SK-N-SH (cell line): ENCODE measurements at places on chromosomes 4 and X. TPM values are rescaled to one million over a fixed set of nuclear protein-coding genes. Genes with fewer than 3 reads are reported as not detected.

- DNase-seq, result no peak
These were observed 204.6 kb downstream of the TENM3 start for GRCh38 chr4:182447767-182448280.

Gene ZNF711
- 3.8 and 5.2 TPM in 2 replicates for polyA plus RNA-seq

- DNase-seq, result no peak
These were observed 326.7 kb downstream of the GUCY2F start for GRCh38 chrX:109155161-109155560.

Gene PNMA6F
- polyA plus RNA-seq, result not detected in 2 replicates

- DNase-seq, result no peak
These were observed 310.0 kb downstream of the ARHGAP24 start for GRCh38 chr4:85784947-85785346.

DNA sequence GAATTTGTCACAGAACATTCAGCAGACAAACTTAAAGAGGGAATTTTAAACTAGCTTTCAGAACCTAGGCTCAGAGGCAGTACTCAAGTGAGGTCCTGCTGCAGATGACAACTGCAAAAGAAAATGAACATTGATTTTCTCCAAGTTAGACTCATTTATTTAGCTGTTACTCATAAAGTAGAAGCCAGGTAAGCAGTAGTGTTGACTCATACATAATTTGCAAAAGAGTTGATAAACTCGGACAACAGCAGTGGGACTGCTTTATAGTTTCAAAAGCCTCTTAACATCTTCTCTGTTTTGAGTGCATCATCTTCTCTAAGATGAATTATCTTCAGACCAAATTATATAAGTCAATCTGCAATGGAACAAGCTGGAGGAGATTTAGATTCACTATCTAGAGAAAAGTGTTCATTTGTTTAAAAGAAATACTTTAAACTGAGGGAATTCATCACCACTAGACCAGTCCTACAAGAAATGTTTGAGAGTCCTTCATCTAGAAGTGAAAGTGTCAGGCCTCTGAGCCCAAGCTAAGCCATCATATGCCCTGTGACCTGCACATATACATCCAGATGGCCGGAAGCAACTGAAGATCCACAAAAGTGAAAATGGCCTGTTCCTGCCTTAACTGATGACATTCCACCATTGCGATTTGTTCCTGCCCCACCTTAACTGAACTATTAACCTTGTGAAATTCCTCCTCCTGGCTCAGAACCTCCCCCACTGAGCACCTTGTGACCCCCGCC, 49.5 kb downstream of the COQ2 start:
- DNase-seq, result no peak

Gene TBC1D9
- polyA plus RNA-seq, result 13.5 and 16.1 TPM in 2 replicates

DNA sequence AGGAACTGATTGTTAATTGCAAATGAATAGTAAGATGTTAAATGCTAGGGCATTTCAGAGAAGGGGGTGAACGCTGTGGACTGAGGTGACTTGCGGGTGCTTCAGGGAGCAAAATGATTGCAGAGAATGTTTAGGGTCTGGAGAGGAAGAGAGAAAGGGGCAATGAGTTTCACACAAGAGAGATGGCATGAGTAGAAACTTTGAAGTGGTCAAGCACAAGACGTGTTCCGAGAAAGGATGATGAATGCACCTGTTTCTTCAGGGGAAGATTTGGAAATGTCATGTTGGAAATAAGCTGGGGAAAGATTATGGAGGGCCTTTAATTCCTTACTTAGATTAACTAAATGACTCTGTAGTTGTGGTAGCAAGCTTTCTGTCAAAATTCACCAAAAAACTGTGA, 43.4 kb downstream of the DTHD1 start:
- DNase-seq, result no peak

DNA sequence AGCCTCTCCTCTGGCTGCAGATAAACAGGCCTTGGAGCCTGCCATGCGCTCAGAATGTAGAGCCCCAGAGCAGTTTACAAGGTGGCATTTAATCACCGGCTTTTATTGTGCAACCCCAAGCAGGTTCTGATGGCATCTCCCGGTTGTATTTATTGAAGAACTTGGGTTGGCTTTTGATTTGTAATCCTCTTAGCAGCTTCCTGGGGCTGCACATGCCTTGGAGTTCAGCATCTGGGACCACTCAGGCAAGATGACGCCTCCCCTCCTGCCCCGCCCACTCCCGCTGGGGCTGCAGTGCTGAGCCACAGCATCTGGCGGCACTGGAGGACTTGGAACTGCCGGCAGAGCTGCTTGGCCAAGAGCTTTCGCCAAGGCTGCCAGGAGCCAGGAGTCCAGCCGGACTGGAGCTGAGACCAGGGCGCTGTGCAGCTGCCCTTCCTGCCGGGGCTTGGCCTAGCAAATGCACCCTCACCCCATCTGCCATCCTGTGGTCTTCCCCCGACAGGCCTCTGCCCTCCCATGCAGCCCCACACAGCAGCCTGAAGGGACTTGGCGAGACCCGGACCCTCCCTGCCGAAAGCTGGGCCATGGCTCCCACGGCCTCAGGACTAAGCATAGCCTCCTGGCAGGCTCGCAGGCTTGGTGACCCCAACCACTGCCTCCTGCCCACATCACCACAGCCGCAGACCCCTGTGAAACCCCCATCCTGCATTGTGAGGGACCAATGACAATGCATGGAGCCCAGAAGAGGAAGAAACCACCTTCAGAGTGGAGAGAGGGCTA, 5.4 kb downstream of the HTRA3 start:
- DNase-seq, result peak; percentile 95

GRCh38 chr4:80225595-80225994, 28.3 kb downstream of the PRDM8 start:
- no peak for DNase-seq

GRCh38 chr4:39472396-39472795, 13.5 kb downstream of the LIAS start:
- no peak for DNase-seq

Gene FGFR3
- polyA plus RNA-seq, result 0.62 and 1.1 TPM in 2 replicates

Gene REELD1
- not detected in 2 replicates for polyA plus RNA-seq

- peak; percentile 68 for DNase-seq
These were observed 717 bp downstream of the PPP3CA start for GRCh38 chr4:101346351-101347266.

Gene NHS
- 1.0 and 1.2 TPM in 2 replicates for polyA plus RNA-seq

Gene PLP1
- 0.49 and 0.90 TPM in 2 replicates for polyA plus RNA-seq

Gene ENPEP
- polyA plus RNA-seq, result 0.15 and 0.16 TPM in 2 replicates

DNA sequence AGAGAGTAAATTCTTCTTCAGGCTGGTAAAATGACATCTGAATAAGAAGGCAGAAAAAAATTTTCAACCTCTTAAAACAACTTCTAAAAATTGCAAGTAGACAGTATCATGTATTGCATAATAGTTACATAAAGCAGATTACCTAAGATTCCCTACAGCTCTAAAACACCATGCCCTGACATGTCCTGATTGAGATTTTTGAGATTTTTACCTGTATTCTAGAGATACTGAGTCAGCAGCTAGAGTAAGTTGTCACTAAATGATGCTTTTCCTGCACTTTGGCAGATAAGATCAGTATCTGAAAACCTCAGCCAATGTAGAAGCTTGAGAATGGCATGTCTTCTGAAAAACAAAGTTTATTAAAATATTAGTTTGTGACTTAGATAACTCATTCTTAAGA, 713.6 kb downstream of the CCSER1 start:
- DNase-seq, result no peak

DNA sequence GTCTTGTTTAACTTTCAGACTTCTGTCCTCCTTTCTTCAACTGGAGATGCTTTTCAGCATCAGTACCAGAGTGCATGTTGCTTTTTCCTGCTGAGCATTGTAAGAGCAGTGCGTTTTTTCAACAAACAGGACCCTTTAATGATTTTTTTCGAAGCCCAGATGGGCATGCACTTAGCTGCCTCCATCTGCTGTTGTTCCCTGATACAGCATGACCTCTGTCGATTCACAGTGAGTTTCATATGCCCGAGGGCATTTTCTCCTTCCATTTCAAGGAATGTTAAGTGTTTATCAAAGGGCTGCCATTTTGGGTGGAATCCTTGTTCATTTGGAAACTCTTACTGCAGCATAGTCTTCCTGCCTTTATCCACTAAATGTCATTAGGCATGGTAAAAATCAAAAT, 428.6 kb downstream of the DTHD1 start:
- no peak for DNase-seq

DNA sequence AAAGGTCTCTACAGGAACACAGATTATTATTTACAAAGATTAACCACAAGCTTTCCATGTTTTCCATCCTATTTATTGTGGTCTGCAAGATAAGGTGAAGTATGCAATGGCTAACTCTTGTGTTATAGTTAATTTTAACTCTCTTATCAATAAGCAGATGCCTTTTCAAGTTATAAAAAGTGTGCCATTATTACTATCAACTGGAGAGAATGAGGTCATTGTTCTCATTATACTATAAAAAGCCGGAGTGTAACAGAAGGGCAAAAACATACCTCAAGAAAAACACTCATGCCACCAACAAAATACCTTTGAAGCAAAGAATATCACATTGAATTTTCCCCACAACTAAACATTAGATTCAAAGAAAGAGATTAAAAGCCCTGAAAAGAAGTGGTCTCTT, 52.0 kb upstream of the SORBS2 start:
- DNase-seq, result no peak

DNA sequence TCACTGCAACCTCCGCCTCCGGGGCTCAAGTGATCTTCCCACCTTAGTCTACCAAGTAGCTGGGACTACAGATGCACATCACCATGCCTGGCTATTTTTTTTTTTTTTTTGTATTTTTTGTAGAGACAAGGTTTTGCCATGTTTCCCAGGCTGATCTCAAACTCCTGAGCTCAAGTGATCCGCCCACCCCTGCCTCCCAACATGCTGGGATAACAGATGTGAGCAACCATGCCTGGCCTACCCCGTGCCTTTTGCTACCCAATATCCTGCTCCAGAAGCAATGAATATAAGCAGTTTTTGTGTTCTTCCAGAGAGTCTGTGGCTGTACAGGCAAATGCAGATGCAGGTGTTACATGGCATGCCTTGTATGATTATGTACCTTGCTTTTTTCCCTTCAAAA, 50.5 kb downstream of the TBC1D14 start:
- no peak for DNase-seq

GRCh38 chrX:12548341-12548740, 242.9 kb upstream of the PRPS2 start:
- no peak for DNase-seq

DNA sequence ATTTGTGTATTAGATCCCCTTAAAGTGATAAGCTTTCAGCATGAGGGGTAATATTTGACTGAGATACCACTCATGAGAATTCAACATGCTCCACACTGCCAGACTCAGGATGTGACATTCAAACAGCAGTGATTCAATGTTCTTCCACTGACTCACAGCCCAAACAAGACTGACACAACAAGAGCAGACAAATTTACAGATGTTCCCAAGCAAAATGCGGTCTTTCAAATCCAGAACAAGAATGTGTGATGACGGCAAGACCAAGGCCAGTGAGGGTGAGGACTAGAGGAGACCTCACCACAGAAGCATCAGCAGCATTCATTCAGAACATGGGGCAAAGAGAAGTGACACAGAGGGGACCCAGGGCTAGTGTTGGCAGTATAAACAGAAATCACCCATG, 99.3 kb upstream of the GRIA3 start:
- DNase-seq, result no peak

- no peak for DNase-seq
These were observed 80.8 kb downstream of the LARP1B start for GRCh38 chr4:128141866-128142265.

Gene DCHS2
- polyA plus RNA-seq, result not detected in 2 replicates

Gene SLC49A3
- polyA plus RNA-seq, result 0.05 and 0.15 TPM in 2 replicates

- no peak for DNase-seq
These were observed 51.7 kb downstream of the PHF8 start for GRCh38 chrX:53992589-53992988.

- DNase-seq, result no peak
These were observed 58.4 kb upstream of the STS start for GRCh38 chrX:7088968-7089615.

DNA sequence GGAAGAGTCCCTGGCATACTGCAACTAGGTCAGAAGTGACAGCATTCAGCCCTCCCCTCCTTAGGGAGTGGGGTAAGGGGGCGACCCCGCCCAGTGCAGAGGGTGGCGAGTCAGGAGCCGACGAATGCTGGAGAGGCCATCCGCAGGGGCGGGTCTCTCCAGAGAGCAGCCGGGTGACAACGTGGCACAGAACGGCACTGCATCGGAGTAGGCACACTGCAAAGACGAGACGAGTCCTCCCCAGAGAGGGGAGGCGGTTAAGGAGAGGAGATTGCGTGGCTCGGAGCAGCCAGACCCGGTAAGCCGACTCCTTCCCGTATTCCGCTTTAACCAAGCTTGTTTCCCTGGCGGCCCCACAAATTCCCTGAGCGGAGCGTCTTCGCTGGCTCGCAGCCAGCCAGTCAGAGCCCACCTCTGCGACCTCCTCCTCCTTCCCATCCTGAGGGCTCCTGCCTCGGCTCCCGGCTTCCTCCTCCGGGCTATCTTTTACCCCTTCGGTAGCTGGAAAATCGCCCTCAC, 54.9 kb downstream of the LINC00632 start:
- DNase-seq, result peak; percentile 22

GRCh38 chr4:15370296-15370695, 57.5 kb upstream of the C1QTNF7 start:
- no peak for DNase-seq

GRCh38 chr4:187422655-187423054, 572.9 kb upstream of the ZFP42 start:
- no peak for DNase-seq

Gene SYTL5
- polyA plus RNA-seq, result 0.74 and 0.84 TPM in 2 replicates

Gene NEUROG2
- not detected in 2 replicates for polyA plus RNA-seq

DNA sequence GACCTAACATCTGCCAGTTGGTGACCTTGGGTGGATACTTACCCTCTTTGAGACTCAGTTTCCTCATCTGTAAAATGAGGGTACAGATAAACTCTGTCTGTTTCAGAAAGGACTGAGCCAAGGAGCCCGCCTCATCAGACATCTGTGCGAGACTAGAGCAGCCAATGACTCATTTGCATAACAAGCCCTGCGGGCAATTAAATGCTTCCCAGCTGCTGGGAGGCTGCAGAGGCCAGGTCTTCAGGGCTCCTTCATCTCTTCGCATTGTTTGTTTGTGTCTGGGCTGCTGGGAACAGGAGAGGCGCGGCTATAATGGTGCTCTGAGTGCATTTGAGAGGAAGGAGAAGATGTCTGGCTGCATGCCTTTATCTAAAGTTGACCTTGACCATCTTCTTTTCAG, 85.0 kb downstream of the ADRA2C start:
- no peak for DNase-seq

DNA sequence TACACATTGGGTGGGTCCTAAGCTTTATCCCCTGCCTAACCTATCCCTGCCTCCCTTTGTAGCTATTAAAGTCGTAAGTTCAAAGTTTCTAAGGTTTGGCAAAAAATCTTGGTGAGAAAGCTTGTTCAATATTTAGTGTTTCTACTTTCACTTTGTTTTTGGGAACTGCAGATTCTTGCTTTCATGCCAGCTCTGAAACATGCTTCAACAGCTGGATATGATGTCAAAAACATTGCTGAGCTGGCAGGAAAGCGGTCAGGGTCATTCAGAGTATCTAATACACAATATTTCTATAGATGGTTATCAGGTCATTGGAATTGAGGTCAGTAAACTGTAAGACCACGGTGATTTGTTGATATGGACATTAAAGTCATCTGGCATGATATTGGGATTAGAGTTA, 19.7 kb downstream of the CENPI start:
- DNase-seq, result no peak

DNA sequence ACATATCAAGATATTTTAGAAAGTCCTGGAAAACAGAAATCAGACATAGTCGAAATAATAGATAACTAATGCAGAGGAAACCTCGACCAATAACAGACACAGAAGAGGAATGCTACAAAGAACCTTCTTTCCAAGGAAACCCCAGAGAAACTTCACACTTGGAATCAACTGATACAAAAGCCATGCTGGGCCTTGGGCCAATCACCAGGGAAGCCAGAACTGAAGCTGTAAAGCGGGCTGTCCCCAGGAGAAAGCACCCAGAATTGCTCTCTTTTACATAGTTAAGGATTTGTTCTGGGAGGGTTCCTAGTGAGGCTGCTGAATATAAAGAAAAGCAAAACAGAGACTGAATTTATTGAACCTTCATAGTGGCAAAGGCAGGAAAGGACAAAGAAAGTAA, 100.5 kb downstream of the PRDM5 start:
- DNase-seq, result no peak
